GM20000 (cell line): ENCODE measurements at places on chromosomes 5 and 9.
A peak's percentile ranks its signal among the peaks of the same experiment; 100 is the strongest.

GRCh38 chr9:110214586-110215355 is 6.8 kb upstream of the C9orf152 start:
- no peak for DNase-seq

DNA sequence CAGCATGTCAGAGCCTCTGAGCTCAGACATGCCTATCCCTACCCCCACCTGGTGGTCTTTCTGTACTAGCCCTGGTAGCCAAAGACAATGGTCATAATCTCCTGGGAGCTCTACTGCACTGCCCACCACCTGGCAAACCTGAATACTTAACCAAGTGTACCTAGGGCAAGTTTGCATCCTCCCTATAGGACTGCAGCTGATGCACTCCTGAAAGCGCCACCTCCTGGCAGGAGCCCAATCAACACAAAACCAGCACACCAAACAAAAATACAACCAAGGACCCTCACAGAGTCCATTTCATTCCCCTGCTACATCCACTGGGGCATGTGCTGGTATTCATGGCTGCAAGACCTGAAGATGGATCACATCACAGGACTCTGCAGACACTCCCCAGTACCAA is 14.8 kb upstream of the FAM174A start:
- no peak for DNase-seq

GRCh38 chr9:17503196-17503595 is 75.7 kb upstream of the SH3GL2 start:
- no peak for DNase-seq

DNA sequence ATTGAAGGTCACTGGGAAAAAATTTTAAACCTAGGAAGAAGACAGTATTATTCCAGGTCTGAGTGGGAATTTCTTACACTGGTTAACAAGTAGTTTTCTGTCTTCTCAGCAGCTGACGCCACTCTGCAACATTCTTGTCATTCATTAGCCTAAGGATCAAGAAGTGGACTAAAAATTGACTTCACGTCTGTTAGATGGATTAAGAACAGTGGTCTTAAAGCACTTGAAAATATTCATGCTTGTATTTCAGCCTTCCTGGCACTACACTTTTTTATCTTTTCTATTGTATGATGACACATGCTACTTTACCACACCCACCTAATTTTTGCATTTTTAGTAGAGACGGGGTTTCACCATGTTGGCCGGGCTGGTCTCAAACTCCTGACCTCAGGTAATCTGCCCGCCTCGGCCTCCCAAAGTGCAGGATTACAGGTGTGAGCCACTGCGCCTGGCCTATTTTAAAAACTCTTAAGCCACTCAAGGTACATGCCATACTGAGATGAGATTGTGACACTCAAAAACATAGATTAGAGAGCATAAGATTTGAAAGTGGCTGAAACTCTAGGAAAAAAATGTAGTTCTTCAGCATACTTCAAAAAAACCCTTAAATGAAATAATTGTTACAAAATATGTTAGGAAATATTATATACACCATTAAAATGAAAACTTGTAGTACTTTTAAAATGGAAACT is 8.4 kb downstream of the MATR3 start:
- DNase-seq = no peak

DNA sequence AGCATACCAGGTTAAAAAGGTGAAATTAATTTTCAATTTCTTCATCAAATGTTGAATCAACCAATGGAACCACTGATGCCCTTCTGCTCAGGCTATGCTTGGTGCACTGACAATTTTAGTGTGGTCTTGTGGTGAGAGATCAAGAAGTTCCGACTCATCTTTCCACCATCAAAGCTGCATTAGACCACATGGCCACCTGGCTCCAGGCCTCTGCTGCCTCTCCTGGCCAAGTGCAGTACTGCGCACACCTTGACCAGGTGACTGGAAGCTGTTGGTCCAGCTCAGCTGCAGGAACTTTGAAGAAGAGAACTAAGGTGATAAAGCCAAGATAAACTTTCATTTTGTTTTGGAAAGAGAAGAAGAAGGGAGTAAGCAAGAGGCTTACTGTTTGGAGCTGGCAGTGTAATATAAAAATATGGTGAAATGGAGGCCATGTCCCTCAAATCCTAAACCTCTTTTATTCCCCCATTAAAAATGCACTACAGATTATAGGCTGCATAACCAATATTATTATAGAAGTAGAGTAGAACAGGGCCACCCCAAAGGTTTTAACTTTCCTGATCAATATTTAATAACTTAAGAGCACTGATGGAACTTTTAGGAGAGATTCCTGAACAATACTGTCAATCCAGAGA is 315.5 kb upstream of the C9orf72 start:
- peak; percentile 18 for DNase-seq

- no peak for DNase-seq
These were observed 13.0 kb upstream of the C9orf72 start for GRCh38 chr9:27586304-27586703.

GRCh38 chr5:83965441-83965840 is 244.8 kb upstream of the HAPLN1 start:
- DNase-seq = no peak

- no peak for DNase-seq
These were observed 420.2 kb downstream of the AGTPBP1 start for GRCh38 chr9:85321561-85321960.

DNA sequence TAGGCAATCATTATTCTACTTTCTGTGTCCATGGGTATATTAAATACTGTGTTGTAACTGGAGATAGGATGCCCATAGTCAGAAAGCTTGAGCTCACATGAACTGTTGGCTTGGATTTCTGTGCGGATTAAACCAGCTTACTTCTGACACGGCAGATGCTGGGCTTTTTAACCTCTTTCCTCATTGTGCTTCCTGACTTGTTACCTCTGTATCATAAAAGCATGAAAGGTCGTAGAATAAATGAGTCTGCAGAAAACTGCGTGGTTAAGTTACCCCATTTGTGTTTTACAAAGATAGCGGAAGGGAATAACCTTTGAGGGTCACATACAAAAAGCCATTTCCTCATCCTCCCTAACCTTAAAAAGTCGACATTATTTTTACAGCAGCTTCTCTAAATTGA is 199.5 kb upstream of the DMRT1 start:
- DNase-seq = no peak

DNA sequence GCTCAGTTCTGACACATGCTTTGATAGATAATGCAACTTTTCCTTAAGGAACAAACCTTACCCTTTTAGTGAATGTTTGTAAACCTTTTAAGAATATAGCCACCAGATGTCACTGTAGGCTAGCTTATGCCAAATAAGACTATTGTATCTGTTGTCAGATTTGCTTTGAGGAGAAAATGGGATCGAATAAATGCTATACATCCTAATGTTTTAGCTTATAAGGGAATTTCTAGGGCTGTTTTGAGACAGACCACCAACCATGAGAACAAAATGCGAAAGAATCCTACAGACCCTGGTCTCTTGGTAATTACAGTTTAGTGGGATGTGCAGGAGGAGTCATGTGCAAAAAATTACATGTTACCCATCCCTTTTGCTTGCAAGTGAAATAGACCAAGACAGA is 127.6 kb upstream of the NMUR2 start:
- DNase-seq = peak; percentile 27
